ENCODE measurements at places on chromosomes 1 and 21.

DNA sequence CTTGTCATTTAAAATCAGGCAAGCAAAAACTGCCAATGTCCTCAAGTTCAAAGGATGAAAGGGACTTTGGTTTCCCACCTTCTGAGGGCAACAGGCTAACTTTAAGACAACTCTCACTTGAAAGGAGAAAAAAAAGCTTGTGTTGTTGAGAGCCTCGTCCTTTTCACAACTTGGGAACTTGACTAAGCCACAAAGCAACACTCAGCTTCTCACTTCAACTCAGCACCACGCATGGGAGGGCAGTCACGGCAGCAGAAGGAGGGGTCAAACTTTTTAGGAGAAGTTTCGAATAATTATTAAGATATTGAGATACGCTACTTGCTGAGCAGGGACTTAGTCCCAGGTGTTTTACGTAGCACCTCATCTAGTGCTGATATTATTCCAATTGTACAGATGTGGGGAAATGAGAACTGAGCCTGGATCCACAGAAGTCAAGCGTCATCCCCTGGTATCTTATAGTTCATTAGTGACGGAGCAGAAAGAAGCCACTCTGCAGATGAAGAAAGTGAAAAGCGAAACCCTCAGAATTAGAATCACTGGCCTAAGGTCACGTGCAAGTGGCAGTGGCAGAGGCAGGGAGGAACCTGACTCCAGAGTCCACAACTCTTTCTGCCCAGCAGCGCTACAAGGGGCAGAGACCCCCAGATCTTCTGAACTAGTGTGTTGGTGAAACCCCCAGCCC is 83.6 kb downstream of the JAK1 start:
- no peak for DNase-seq

DNA sequence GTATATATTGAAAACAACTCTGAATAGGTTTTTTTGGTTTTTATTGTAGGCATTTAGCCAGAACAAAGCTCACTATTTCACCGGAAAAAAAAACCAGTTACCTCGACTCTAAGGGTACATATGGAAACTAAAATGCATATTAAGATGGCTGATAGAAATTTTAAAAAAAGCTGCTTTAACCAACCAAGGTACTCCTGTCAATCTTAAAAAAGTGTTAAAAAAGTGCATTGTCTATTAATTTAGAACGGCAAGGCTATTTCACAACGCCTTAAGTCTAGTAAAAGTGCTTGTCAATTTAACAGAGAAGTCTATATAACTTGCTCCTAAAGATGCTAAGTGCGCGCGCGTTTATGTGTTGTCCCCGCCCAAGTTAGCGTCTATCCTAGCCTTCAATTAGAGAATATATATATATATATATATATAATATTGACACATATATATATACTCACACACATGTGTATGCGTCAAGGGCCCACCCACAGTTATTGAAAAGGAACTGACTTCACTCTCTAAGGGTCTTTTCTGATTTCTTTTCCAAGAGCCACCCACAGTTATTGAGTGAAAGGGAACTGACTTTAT is 934 bp downstream of the ASPM start:
- DNase-seq, result peak; percentile 4

DNA sequence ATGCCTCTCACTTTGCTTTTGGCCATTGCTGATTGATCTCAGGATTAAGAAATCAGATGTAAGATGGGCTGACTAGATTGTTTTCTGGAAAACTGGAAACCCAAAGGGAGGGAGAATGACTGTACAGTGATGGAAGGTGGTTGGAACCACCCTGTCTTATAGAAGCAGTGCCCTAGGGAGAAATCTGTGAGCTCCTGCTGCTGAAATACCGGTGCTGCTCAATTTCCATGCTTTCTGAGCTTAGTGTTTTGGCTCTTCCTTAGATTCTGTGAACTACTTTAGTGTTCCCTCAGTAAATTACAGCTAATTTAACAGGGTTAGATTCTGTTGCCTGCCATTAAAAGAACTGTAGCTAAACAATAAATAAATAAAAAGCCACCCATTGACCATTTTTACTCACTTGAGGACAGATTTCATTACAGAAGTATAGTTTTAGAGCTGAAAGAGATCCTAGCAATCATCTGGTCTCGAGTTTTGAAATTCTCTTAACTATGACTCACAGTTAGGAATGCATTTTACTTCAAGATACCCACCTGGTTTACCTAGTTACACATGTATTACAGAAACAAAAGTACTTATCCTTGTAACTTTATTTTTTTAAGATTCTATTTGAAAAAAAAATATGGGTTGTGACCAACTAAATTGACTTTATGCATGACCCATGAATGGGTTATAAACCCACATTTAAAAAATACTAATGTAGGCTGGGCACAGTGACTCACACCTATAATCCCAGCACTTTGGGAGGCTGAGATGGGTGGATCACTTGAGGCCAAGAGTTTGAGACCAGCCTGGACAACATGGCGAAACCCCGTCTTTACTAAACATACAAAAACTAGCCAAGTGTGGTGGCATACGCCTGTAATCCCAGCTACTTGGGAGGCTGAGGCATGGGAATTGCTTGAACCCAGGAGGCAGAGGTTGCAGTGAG is 33.2 kb downstream of the CAMSAP2 start:
- DNase-seq, result no peak

GRCh38 chr1:186463511-186463910 is 2.6 kb upstream of the PDC start:
- no peak for DNase-seq

GRCh38 chr1:206575165-206575893 is 36.9 kb downstream of the EIF2D start:
- DNase-seq, result no peak

DNA sequence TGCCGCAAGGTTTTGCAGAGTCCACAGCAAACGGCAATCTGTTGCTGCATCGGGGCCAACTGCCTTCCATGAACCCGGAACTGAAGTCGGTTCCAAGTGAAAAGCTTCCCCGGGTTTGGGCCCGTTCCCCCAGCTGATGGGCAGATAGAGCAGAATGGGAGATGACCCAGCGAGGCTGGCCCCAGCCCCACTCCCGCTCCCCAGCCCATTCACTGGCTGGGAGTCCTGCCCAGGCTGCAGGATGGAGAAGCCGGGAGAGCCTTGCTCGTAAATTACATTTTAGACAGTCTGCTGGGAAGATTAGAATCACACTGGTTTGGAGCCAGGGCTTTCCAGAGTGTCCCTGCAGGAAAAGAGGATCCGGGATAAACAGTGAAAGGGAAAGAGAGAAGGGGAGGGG is 31.6 kb upstream of the PAX7 start:
- DNase-seq, result no peak

DNA sequence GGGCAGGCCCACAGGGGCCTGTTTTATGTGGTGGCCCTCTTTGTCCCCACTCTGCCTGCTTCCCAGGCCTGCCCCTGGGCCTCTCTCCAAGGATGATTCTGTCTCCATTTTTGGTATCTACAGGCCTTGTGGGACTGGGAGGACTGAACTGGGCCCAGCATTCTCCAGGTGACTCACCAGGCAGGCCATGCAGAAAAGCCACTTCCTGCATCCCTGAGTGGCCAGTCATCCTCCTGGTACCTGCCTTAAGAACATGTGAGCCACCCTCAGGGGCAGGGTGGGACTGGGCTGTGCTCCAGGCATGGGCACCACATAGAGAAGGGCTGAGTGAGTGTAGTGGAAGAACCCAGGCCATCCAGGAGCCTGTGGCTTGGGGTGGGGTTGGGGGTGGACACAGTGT is 20.0 kb upstream of the BCAR3 start:
- peak; percentile 38 for DNase-seq

- no peak for DNase-seq
These were observed 404.8 kb downstream of the KCTD3 start for GRCh38 chr1:215971793-215972441.

- DNase-seq, result no peak
These were observed 35.5 kb upstream of the ASB17 start for GRCh38 chr1:75967719-75968118.

DNA sequence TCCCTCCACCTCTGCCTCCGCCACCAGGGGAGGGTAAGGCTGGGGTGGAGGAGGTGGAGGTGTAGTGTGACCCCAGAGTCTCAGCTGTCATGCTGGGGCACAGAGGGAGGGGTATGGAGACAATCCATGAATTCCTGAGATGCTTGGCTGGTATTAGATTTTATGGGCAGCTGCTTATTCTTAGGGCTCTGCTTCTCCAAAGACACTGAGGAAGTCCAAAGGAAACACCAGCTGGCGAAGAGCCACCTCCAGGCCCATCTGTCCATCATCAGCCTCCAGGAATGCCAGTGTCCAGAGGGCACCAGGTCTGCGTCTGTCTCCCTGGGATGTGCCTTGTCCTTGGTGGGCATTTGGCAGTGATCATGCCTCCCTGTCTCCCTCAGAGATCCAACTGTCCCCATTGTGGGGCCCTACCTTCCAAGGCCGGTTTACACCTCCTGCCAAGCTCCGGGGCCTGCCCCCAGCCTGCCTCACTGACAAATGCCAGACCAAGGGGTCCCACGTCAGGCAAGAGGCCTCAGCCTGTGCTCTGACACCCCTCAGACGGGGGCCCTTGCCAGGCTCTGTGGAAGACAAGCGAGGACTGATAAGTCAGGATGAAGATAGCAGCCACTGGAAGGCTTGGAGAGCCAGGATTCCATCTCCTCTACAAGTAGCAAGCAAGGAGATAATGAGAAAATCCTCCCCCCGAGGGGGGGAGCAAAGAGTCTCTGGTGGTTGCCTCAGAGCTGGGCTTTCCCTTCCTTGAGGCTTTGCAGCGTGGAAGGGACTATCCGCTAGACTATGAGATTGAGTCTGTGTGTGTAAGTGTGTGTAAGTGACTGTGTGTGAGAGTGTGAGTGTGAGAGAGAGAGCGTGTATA is 1.6 kb downstream of the TNNI1 start:
- no peak for DNase-seq

DNA sequence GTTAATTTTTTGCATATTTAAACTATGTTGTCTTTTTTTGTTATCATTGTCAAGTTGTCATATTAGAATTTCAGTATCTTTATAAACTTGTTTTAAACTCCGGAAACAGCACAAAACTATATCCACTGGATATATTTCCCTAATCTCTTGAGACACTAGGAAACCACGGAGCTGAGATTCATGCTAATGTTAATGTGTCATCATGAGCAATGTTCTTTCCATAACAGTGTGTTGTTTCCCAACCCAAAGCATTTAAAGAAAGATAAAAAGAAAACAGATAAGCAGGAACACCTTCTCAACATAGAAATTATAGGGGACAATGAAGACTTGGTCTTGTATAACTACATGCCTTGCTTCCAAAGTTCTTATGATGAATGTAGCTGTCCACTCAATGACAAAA is 626.2 kb upstream of the TMPRSS15 start:
- DNase-seq, result no peak

DNA sequence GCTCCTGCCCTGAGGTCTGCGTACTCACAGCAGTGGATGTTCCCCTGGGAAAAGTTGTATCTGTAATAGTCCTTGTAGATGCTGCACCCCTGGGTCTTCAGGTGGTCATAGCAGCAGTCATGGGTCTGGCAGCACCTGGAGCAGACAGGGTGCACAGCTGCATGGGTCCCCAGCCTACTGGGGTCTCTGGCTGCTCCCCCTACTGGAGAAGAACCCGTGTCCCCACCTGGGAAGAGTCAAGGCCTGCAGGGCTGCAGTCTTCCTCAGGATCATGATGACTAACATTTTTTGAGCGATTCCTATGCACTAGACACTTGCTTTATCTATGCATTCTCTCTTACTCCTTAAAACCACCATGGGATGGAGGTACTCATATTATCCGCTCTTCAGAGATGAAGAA is 3.9 kb downstream of the PLA2G2D start:
- no peak for DNase-seq

- DNase-seq, result no peak
These were observed 38.4 kb upstream of the GPR25 start for GRCh38 chr1:200834383-200834782.

DNA sequence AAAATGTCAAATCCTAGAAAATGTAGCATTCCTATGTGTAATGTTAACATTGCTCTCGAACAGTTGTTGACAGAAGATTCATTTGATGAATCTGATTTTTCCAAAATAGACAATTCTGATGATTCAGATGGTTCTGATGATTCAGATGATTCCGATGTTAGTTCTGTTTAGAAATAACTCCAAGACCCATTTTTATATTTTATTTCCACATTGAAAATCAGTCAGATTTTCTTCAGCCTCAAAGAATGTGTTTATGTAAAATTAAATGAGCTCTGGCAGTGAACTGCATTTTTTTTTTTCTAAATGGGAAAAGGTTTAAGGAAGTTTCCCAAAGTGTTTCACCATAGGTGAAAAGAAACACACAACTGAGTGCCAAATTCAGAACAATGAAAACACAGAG is 136.5 kb downstream of the TSEN15 start:
- no peak for DNase-seq

DNA sequence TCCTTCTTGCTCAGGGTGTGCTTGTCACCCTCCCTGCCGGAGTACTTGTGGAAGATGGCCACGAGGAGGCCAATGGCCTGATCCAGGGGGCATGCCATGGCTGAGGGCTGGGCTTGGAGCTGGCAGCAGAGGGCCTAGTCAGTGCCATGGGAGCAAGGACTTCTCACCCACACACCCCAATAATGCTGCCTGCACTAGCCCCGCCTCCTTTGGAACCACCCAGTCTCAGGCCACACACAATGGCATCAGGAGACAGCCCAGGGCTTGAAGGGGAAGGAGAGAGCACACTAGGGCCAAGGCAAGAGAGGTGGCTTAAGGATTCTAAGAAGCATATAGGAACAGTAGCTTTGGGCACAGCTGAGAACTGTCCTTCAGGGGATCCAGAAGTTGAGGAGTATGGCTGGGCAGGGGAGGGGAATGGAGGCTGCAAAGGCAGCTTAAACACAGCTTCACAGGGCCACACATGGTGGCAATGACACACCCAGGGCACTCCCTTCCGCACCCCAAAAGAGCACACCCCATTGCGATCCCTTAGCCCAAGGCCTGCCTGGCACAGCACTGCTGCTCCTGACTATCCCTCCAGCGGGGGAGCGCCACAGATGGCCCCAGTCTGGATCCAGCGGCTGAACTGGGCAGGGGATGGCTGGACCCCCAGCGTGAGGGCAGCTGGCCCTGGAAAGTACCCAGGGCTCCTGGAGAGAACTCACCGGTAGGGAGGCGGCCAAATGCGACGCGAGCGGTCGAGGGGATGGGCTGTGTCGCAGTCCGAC is at the start of gene S100A6:
TSS of gene S100A6 (minus strand) at position 750 of the 770 bp plus-strand sequence. CDS start at position 98, 652 bp downstream.
- peak; percentile 46 for DNase-seq

GRCh38 chr1:155320252-155320651 is 442 bp upstream of the RUSC1 start:
- no peak for DNase-seq

GRCh38 chr1:77825131-77825709 is 45.8 kb downstream of the MIGA1 start:
- DNase-seq, result no peak

- no peak for DNase-seq
These were observed 8.0 kb downstream of the ELOA start for GRCh38 chr1:23751050-23751814.

- no peak for DNase-seq
These were observed 40.7 kb upstream of the CD34 start for GRCh38 chr1:207951652-207952051.

Data from NK-92 treated with Interleukin-12 subunit alpha and Interleukin-12 subunit beta, amount 100 ng/mL, for 24 hours (cell line).